ENCODE measurements at places on chromosomes 12 and 14. TPM values are rescaled to one million over a fixed set of nuclear protein-coding genes. Genes with fewer than 3 reads are reported as not detected.

GRCh38 chr12:40569626-40570179 lies 122.5 kb upstream of the CNTN1 start:
- ATAC-seq: no peak

GRCh38 chr12:13337791-13338190 lies 141.3 kb downstream of the EMP1 start:
- ATAC-seq: no peak

GRCh38 chr12:110907583-110907982 lies 12.8 kb downstream of the MYL2 start:
- ATAC-seq: no peak

GRCh38 chr12:46366771-46367170 lies 5.8 kb downstream of the SLC38A2 start:
- no peak for ATAC-seq

GRCh38 chr12:115730975-115731541 lies 546.4 kb downstream of the MED13L start:
- no peak for ATAC-seq

CCDC77 gene
- total RNA-seq: 5.9 TPM

- ATAC-seq: no peak
These were observed 11.8 kb upstream of the TAMALIN start for GRCh38 chr12:51994959-51995358.

- ATAC-seq: no peak
These were observed 991.6 kb downstream of the SLC6A15 start for GRCh38 chr12:83920821-83921547.

DNA sequence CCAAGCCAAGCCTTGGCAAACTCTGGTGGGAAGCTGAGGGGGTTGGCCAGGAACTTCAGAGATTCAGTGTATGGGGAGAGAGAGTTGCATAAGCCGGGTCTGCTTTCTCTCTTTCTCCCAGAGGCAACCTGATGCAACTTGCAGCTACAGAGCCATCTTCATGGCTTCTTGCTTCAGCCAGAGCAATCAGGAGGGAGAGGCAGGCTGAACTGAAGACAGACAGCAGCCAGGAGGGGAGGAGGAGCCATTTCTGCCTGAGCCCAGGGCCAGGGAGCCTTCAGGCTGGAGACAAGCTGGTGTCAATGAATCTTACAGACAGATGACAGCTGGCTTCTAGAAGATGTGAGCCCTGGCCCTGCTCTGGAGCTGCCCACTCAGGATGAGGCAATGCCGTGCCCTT lies 18.7 kb downstream of the NPC2 start:
- ATAC-seq: no peak

ATL1 gene
- 3.1 TPM for total RNA-seq

METTL25 gene
- total RNA-seq: 7.3 TPM

GRCh38 chr12:91889059-91889458 lies 256.6 kb downstream of the BTG1 start:
- ATAC-seq: no peak

MANSC4 gene
- total RNA-seq: not detected

DNA sequence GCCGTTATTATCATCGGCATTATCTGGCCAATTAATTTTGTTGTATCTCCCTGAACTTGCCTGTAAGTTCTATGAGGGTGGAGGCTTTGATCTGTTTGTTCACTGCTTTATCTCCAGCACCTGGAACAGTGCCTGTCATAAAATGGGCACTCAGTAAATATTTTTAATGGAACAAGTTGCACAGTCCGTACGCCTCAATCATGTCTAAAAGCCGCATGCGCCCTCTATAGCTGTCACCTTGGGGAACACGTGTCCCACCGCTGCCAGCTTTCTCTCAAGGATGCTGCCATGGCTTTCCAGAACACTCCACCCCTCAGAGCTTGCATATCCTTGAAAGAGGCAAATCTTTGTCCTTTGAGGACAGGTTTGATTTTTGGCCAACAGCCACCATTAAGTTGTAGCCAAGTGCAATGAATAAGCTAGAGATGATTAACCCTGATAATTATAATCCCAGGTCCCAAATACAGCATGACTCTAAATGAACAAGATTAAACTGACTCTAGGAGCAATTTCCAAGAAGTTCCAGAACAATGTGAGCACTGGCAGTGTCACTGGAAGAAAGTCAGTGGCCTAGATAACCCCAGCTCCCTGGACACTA lies 55.1 kb downstream of the ERH start:
- ATAC-seq: no peak

DNA sequence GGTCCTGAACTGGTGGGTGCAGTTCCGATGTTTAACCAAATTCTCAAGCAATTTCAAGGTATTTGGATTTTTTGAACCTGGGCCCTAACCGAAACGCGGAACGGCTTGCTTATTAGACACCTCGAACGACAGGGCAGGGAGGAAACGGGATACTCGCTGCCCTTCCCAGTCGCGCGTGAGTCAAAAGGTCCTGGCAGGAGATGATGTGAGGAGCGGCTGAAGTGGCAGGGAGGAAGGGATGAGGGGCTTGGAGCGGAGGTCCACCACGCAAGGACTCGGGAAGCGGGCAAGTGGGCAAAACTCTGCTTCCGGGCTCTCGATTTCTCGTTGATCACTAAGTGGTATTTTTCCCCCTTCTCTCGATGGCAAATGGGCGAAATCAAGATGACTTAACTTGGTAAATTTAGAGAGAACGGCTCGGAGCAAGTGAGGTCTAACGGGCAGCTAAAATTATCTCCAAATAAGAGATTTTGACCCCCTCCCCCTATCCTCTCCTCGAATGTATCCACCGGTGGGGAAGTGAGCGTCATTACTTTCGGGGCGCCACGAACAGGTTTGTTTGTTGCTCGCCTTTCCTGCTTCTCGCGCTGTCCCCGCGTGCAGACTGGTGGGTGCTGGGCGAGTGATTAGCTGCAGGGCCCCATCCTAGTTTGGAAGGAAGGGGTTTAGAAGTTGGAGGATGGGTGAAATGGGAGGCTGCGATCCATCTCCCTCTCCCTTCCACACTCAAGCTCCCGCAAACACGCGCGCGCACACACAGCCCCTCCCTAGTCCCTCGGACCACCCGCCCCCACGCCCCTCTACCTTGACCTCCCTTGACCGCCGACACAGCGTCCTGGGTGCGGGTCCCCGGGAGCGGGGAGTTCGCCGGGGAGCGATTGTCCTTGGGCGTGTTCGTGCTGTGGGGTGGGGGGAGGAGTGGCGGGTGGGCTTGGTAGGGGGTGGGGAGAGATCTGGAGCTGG lies 986 bp upstream of the NTF3 start:
- ATAC-seq: no peak

- ATAC-seq: no peak
These were observed 18.7 kb upstream of the DGLUCY start for GRCh38 chr14:91095178-91095577.

DNA sequence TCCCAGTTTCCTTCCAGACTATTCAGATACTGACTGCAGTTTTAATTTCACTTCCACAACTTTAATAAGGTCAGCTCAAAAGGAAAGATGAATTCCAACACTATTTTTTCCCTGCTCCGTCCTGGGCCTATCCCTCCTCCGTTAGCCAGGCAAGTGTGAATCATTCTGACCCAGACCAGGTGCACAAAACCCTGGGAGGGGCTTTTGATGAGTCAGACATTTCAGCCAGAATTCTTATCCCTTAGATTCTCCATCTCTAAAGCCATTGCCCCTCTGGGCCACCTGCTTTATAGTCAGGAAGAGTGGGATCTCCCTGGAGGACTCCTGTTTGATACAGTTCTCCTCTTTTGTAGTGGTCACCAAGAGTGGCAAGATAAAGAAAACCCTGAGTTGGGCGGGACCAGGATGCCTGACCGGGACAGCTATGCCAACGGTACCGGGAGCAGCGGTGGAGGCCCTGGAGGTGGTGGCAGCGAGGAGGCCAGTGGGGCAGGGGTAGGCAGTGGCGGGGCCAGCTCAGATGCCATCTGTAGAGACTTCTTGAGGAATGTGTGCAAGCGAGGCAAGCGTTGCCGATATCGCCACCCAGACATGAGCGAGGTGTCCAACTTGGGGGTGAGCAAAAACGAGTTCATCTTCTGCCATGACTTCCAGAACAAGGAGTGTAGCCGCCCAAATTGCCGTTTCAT lies 2.2 kb downstream of the ZC3H10 start:
- no peak for ATAC-seq

FSCB gene
- total RNA-seq: not detected

STAT6 gene
- 108 TPM for total RNA-seq

DNA sequence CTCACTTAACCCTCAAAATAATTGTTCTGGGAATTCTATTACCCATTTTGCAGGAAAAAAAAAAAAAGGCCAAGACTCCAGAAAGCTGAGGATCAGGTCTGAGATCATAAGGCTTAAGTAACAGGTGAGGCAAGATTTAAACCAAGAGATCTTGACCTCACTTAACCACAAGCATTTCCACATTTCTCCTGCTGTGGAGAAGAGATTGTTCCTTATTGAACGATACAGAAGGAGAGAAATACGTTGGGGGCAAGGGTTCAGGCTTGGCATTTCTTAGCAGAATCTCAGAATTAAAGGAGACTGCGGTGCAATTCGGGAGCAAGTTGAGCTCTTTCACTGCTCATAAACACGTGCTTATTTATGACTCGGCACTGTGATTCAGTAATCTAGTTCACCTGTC lies 885.3 kb upstream of the TMEM132C start:
- no peak for ATAC-seq

ZFYVE1 gene
- 10.7 TPM for total RNA-seq

DNA sequence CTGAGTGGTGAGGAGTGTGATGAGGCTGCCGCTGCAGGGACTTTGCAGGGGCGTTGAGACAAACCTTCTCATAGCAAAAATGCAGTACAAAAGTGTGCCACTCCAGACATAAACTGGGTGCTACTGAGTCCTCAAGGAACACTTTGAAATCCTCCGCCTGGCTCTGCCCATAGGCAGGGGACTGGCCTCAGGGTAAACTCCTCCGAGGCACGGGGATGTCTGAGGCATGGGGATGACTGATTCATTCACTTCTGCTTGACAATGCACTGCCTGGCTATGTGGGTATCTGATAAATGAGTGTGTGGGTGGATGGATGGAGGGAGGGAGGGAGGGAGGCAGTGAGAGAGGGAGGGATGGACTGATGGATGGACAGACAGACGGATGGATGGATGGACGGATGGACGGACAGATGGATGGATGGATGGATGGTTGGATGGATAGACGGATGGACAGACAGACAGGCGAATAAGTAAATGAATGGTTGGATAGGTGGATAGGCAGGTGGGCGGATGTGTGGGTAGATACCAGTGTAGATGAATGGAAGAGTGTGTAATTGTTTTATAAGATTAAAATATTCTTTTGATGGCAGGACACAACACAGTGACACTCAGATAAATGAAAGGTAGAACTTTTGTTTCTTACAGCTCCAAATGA lies 2.1 kb upstream of the BDKRB2 start:
- ATAC-seq: no peak

FKBP3 gene
- total RNA-seq: 45.4 TPM

DNA sequence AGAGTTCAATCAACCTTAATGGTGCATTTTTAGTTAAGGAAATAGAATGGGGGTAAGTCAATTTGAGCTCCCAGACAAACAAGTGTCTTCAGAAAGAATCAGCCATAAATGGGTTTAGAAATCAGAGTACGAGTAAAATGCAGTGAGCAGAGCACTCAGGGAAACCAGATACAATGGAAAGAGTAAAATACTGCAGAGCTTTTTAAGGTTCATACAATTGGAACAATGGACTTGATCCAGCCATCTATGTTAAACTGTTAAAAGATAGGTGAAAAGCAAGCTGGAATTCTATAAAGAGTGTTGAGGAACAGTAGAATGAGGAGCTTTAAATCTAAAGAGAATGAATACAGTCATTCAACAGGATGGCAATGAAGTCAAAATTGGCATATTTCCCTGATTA lies 23.8 kb upstream of the PCNX4 start:
- ATAC-seq: no peak

FAM222A gene
- 5.4 TPM for total RNA-seq

DENND5B gene
- total RNA-seq: 0.60 TPM

CRACR2A gene
- 3.0 TPM for total RNA-seq

GRCh38 chr14:86221000-86221399 lies 691.1 kb downstream of the FLRT2 start:
- ATAC-seq: no peak

DNA sequence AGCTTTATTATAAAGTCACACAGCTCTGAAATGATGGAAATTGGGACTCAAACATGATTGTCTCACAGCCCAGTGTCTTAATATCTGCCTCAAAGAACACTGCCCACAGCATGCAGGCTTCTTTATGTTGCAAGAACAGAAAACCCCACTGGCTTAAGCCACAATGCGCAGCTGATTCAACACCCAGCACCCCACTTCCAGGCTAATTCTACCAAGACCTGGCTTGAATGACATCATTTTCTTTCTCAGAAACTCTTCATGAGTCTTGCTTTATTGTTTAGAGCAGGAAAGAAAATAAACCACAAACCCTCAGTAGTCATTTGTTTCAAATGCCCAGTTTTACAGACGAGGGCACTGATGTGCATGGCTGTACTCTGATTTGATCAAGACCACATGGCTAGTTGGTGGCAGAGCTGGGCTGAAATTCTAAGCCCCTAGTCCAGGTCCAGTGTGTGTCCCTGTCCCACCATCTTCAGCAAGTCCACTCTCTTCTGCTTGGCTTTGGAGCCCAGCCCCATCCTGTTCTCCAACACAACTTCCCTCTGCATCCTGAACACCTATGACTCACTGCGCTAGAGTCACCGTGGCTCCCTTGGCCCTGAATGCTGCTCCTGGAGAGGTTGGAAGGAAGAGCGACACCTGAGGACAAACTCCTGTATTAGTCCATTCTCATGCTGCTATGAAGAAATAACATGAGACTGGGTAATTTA lies 50.3 kb upstream of the SRSF5 start:
- peak; percentile 77 for ATAC-seq

- ATAC-seq: no peak
These were observed 4.5 kb upstream of the GMFB start for GRCh38 chr14:54493293-54493692.

DNA sequence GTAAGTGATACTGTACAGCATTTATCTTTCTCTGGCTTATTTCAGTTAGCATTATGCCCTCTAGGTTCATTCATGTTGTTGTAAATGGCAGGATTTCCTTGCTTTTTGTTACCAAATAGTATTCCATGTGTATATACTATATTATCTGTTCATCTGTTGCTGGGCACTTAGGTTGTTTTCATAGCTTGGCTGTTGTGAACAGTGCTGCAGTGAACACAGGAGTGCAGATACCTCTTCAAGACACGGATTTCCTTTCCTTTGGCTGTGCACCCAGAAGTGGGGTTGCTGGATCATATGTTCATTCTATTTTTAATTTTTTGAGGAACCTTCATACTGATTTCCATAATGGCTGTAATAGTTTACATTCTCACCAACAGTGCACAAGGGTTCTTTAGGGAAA lies 21.5 kb downstream of the EP400 start:
- no peak for ATAC-seq

DNA sequence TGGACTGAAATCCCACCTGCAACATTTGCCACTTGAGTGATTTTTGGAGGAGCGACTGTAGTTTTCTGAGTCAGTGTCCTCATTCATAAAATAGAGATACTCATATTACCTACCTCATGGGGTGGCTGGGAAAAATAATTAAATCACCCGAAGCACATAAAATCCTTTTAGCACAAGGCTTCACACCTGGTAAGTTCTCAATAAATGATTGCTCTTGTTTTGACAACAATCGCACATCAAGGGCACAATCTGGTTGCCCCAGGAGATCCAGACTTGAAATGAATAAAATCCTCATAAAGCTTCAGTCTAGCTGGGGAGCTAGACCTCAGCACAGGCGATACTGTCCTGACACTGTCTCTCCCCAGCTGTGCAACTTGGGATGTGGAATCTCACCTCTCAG lies 76.0 kb upstream of the CCDC60 start:
- ATAC-seq: no peak

- no peak for ATAC-seq
These were observed 98.9 kb downstream of the RIMBP2 start for GRCh38 chr12:130617219-130617618.

All from esophagus mucosa (tissue), 1 donor.